Peyer's patch (tissue), 4 donors: ENCODE measurements at places on chromosomes 4 and X. TPM values are rescaled to one million over a fixed set of nuclear protein-coding genes. Genes with fewer than 3 reads are reported as not detected.

PAGE4 gene
- total RNA-seq, result not detected

ARX gene
- total RNA-seq, result 0.88 TPM

CSAG3 gene
- total RNA-seq, result not detected

RIBC1 gene
- total RNA-seq, result 1.0 TPM

NXF3 gene
- total RNA-seq, result 8.2 TPM

NKX3-2 gene
- 0.54 TPM for total RNA-seq

GAGE12E gene
- total RNA-seq, result not detected

GYPA gene
- total RNA-seq, result not detected

CXorf65 gene
- not detected for total RNA-seq

EOLA1 gene
- total RNA-seq, result 16.5 TPM

DNA sequence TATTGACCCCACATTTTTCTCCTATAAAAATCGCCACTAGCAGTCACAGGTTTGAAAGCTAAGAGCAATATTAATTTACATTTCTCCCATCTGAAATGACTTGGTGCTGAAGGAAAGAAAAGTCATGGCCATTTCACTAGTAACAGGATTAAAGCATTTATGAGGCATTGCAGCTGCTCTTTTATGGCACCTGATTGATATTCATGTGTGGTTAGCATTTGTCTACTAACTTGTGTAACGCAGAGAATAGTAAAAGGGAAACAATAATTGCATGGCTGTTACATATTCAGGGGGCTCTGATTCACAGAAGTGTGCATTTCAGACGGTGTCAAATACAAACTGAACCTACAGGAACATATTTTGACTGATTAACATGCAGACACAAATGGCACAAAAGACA lies 5.2 kb downstream of the PCDH19 start:
- H3K4me3 ChIP-seq, result no peak overlapping the region
- no peak overlapping the region for H3K27ac ChIP-seq
- no peaks in the 10 kb centered on the region for H3K4me1 ChIP-seq

DNA sequence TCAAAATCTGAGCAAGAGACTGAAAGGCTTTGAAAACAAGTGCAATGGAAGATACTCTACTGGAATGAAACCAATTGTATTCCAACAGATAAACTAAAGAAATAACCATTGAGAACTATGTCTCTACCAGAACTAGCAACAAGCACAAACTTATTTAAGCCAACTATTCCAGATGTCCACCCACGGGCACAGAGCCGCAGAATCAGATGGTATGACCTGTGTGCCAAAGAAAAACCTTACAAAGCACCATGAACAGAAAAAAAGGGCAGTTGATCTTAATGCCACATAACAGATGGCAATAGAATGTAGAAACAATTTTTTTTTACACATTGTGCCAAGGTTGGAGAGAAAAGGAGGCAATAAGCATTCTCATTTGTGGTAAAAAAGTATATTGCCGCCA lies 269.3 kb upstream of the ADGRL3 start:
- no peak overlapping the region for H3K4me3 ChIP-seq
- no peaks in the 10 kb centered on the region for H3K4me1 ChIP-seq
- no peak overlapping the region for H3K27ac ChIP-seq

DNA sequence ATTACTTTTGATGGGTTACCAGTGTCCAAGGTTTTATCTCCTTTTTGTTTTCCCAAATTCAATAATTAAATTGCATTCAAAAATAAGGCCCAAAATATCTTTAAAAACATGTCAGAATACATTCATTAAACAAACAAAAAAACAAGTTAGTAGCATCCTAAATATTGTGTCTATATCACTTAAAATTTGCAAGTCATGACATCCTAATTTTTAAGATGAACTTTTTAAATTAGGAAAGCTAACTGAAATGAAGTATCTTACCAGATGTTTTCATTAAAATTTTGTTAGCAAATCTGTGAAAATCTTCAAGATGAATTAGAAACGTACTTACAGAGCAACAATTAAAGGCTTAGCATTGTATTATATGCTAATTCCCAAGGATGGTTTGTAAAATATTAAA lies 962 bp upstream of the CFAP299 start:
- H3K27ac ChIP-seq, result no peak overlapping the region
- no peaks in the 10 kb centered on the region for H3K27me3 ChIP-seq
- no peak overlapping the region for H3K4me3 ChIP-seq
- H3K4me1 ChIP-seq, result no peaks in the 10 kb centered on the region

- H3K36me3 ChIP-seq, result no peaks in the 10 kb centered on the region
- peak; percentile 29 for DNase-seq
- H3K27me3 ChIP-seq, result no peaks in the 10 kb centered on the region
- H3K27ac ChIP-seq, result no peak overlapping the region
Observed at GRCh38 chrX:155745792-155746191, 133.0 kb upstream of the TMLHE start.

- no peaks in the 10 kb centered on the region for H3K4me1 ChIP-seq
- no peak overlapping the region for H3K27ac ChIP-seq
- no peak overlapping the region for H3K4me3 ChIP-seq
- no peaks in the 10 kb centered on the region for H3K27me3 ChIP-seq
Observed at GRCh38 chrX:119374736-119375135, 24.4 kb upstream of the SLC25A43 start.

- DNase-seq, result no peak
- no peaks in the 10 kb centered on the region for H3K4me1 ChIP-seq
- H3K36me3 ChIP-seq, result no peaks in the 10 kb centered on the region
- no peaks in the 10 kb centered on the region for H3K27me3 ChIP-seq
- no peak overlapping the region for H3K27ac ChIP-seq
- H3K4me3 ChIP-seq, result no peak overlapping the region
Observed at GRCh38 chr4:147312376-147313046, 168.4 kb upstream of the EDNRA start.

DNA sequence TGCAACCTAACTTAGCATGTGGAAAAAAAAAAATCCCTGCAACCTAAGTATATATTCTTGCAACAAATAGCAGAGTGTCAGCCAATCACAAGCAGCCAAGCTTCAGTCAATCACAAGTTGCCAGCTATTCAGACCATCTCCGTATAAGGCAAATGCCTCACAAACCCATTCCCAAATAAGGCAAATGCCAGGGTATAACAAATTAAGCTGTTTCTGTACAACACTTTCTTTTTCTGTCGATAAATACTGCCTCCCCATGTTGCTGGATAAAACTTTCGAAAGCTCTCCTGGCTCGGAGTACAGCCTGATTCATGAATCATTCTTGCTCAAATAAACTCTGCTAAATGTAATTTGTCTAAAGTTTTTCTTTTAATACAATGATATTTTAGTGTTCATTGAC lies 460.7 kb upstream of the SMIM31 start:
- no peaks in the 10 kb centered on the region for H3K4me1 ChIP-seq
- no peaks in the 10 kb centered on the region for H3K36me3 ChIP-seq
- no peak overlapping the region for H3K27ac ChIP-seq
- no peaks in the 10 kb centered on the region for H3K27me3 ChIP-seq
- no peak overlapping the region for H3K4me3 ChIP-seq

- no peaks in the 10 kb centered on the region for H3K36me3 ChIP-seq
- no peak for DNase-seq
- H3K4me1 ChIP-seq, result no peaks in the 10 kb centered on the region
- H3K27ac ChIP-seq, result no peak overlapping the region
Observed at GRCh38 chr4:38377195-38377594, 286.8 kb upstream of the KLF3 start.

- no peak for DNase-seq
- no peak overlapping the region for H3K27ac ChIP-seq
- H3K36me3 ChIP-seq, result no peaks in the 10 kb centered on the region
- H3K4me3 ChIP-seq, result no peak overlapping the region
- H3K4me1 ChIP-seq, result no peaks in the 10 kb centered on the region
Observed at GRCh38 chr4:80286451-80286850, 20.0 kb downstream of the FGF5 start.

- H3K27me3 ChIP-seq, result no peaks in the 10 kb centered on the region
- no peaks in the 10 kb centered on the region for H3K4me1 ChIP-seq
- H3K27ac ChIP-seq, result no peak overlapping the region
- no peak overlapping the region for H3K4me3 ChIP-seq
Observed at GRCh38 chr4:165635381-165635780, 237.7 kb upstream of the TLL1 start.

GRCh38 chr4:144183165-144183564 lies 42.6 kb upstream of the GYPA start:
- no peaks in the 10 kb centered on the region for H3K4me1 ChIP-seq
- no peaks in the 10 kb centered on the region for H3K36me3 ChIP-seq
- no peak for DNase-seq
- no peak overlapping the region for H3K4me3 ChIP-seq
- H3K27me3 ChIP-seq, result no peaks in the 10 kb centered on the region
- no peak overlapping the region for H3K27ac ChIP-seq

DNA sequence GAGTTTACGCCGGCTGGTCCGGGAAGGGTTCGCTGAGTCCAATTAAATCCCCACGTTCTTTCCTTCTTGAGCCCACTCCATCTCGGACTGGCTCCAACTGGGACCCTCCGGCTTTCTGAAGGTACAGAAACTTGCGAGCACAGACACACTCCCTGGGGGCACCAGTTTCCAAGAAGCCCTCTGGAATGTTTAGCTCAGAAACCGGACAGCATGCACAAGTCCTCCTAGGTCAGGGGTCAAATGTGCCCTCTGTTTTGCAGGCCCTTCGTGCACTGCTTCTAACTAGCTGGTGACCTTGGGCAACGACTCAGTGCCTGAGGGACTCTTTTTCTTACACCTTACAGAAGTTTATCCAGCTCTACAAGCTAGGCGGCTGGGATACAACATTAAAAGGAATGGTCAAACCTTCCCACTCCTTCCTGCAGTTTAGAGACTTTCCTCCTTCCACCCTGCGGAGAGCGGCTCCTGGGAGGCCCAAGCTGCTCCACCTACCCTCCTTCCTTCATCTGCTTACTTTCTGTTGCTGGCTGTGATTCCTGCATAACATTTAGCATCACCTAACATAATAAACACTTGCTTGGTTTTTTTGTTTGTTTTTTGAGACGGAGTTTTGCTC lies 275.5 kb downstream of the BCOR start:
- no peaks in the 10 kb centered on the region for H3K27me3 ChIP-seq
- H3K36me3 ChIP-seq, result no peaks in the 10 kb centered on the region
- no peak overlapping the region for H3K4me3 ChIP-seq
- H3K4me1 ChIP-seq, result no peaks in the 10 kb centered on the region
- no peak overlapping the region for H3K27ac ChIP-seq

DNA sequence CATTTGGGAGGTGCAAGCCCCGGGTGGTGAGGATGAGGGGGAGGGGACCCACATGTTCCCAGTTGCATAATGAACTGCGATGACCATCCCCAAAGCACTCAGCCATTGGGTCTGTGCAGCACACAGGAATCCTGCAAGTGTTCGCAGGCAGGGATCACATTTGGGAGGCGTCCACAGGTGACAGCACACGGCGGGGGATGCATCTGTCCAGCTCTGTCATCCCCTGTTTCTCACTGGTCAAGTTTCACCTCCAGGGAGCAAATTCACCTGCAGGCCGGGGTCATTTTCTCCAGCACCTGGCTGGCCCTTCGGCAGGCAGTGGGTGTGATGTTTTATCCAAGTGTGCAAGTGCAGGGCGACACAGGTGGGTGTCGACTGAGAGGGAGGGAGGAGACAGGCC lies 33.3 kb upstream of the SORCS2 start:
- H3K4me3 ChIP-seq, result no peak overlapping the region
- H3K27ac ChIP-seq, result no peak overlapping the region
- DNase-seq, result peak; percentile 34
- H3K4me1 ChIP-seq, result no peaks in the 10 kb centered on the region
- H3K36me3 ChIP-seq, result no peaks in the 10 kb centered on the region

GRCh38 chr4:23572382-23572781 lies 317.5 kb downstream of the PPARGC1A start:
- H3K4me3 ChIP-seq, result no peak overlapping the region
- no peaks in the 10 kb centered on the region for H3K4me1 ChIP-seq
- H3K27ac ChIP-seq, result no peak overlapping the region

DNA sequence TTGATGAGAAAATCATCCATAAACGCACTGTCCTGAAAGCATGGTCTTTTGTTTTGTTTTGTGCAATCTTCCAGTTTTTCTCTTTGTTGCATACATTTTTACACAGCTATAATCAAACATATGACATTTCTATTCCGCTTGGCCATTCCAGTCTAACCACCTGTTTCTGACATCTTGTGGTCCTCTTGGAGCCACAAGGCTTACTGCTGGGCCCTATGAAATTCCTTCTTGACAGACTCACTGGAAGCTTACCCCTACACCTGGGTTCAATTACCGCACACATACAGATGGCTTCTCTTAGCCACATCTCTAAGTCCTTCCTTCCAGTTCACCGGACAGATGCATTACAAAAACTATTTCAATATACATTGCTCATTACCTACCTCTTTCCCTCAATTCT lies 72.4 kb downstream of the PAPSS1 start:
- H3K36me3 ChIP-seq, result no peaks in the 10 kb centered on the region
- H3K27me3 ChIP-seq, result no peaks in the 10 kb centered on the region
- no peak overlapping the region for H3K4me3 ChIP-seq
- DNase-seq, result no peak
- no peaks in the 10 kb centered on the region for H3K4me1 ChIP-seq

DNA sequence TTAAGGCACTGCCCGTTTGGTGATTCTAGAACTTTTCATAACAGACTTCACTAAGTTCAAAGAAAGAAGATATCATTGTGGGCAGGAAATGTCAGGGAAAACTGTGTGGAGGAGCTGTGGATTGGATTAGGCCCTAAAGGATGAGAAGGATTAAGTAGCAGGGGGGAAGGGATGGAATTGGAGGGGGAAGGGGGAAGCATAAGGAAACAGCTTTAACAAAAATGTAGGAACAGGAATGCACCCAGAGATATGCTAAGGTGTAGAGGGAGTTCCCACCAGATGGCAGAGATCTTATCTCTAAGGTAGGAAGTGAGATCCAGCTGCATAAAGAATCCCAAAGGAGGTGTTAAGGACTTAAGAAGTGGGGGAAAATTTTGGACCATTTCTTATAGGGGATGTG lies 114.5 kb downstream of the LARP7 start:
- H3K4me1 ChIP-seq, result no peaks in the 10 kb centered on the region
- H3K27me3 ChIP-seq, result no peaks in the 10 kb centered on the region
- DNase-seq, result no peak

DNA sequence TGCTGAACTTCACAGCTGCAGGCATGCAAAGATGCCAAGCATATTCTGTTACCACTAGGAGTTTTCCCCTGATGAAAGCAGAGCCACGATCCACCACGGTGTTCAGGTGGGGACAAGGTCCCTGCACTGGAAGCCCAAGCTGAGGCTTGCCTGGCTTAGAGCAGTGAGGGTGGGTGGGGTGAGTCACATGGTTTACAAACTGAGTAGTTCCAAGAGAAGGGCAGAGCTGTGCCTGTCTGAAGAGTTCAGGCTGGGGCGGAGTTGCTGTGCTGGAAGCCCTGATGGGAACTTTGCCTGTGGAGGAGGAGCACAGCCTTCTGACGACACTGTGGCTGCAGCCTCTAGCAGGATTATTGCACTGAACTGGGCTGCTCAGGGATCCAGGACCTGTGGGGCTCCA lies 45.5 kb downstream of the FAM9B start:
- no peaks in the 10 kb centered on the region for H3K27me3 ChIP-seq
- no peak for DNase-seq
- H3K36me3 ChIP-seq, result no peaks in the 10 kb centered on the region
- no peak overlapping the region for H3K4me3 ChIP-seq

DNA sequence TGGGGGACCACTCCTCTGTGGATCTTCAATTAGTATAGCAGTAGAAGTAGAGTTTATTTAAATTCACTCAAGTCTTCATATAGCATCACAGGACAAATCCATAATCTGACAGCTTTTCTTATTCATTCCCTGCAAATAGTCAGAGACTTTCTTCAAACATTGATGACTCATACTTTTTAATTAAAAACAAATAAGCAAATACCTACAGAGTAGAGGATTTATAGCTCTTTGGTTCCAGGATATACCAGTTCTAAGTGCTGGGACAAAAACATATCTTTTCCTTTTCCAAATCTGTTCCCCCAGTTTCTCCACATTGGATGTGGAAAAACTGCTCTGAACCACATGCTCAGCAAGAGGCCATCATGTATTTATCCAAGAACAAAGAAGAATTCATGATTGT lies 24.1 kb downstream of the EMCN start:
- H3K4me3 ChIP-seq, result no peak overlapping the region
- DNase-seq, result no peak
- no peak overlapping the region for H3K27ac ChIP-seq
- H3K27me3 ChIP-seq, result no peaks in the 10 kb centered on the region
